ENCODE measurements at places on chromosomes 11 and 22.

DNA sequence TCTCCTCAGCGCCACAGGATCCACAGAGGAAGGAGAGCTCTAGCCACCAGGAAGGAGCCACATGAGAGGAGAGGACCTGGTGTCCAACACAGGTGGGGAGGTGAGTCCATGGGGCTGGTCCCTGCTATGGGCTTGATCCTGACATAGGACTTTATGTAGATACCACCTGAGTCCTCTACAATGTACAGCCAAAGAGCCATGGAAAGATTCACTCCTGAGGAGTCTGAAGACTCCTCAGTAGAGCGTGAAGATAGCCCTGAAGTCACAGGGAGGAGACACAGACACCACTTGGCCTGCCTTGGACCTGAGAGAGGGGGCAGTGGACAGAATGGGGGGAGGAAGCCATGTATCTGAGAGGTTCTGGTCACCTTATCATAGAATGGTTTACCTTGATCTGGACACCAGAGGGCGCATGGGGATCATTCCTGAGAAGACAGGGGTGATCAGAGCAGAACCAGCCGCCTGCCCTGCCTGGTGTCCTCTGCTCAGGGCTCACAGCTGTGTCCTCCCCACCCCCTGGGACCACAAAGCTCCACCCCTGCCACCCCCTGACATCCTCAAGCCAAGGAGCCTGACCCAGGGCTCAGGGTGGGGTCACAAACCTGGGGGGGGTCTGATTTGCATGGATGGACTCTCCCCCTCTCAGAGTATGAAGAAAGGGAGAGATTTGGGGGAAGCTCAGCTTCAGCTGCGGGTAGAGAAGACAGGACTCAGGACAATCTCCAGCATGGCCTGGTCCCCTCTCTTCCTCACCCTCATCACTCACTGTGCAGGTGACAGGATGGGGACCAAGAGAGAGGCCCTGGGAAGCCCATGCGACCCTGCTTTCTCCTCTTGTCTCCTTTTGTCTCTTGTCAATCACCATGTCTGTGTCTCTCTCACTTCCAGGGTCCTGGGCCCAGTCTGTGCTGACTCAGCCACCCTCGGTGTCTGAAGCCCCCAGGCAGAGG, 77.0 kb downstream of the ZNF280B start:
- DNase-seq = peak; percentile 8
- H3K4me1 ChIP-seq = no peaks in the 10 kb centered on the region
- no peaks in the 10 kb centered on the region for H3K36me3 ChIP-seq
- peaks cover 9% of the 10 kb centered on the region for H3K27me3 ChIP-seq
- H3K27ac ChIP-seq = no peak overlapping the region

DNA sequence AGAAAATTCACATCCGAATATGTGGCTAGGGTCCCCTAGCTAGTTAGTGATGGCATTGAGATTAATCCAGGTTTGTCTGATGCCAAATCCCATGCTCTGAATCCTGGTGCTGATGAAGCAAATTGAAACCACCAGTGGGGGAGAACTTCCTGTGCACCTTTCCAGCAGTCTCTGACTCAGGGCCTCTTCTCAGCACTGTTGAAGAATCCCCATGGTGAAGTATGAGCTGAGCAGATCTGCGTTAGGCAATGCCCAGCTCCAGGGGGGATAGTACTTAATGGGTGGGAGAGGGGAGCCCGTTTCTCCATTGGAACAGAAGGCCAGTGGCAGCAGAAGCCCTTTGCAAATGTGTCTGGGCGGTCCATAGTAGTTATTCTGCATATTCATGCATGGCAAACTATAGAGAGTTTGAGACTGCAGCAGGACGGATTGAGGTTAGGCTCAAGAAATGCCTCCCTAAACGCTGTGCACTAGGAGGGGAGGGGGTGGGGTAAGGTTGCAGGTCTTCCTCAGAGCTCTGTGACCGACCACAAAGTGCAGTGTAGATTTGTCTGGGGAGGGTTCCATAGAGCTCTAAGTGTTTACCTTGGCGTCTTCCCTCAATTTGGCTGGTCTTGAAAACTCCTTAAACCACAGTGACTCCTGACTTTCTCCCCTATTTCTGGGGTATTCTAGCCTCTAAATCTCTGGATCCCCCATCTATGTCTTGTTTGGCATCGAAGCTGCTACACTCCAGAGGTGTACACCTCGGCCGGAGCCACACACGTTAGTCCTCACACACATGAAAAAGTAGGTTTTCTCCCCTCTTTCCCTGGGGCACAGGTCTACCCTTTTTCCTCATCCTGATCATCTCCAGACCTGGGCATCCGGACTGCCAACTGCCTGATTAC, 4.8 kb downstream of the POU2F3 start:
- H3K4me3 ChIP-seq = no peak overlapping the region
- H3K27ac ChIP-seq = no peak overlapping the region
- peaks cover 26% of the 10 kb centered on the region for H3K27me3 ChIP-seq

GRCh38 chr11:32033067-32033466, 57.8 kb upstream of the RCN1 start:
- no peak overlapping the region for H3K27ac ChIP-seq
- H3K36me3 ChIP-seq = no peaks in the 10 kb centered on the region
- H3K4me1 ChIP-seq = no peaks in the 10 kb centered on the region
- no peak for DNase-seq
- H3K27me3 ChIP-seq = peaks cover 1% of the 10 kb centered on the region
- no peak overlapping the region for H3K4me3 ChIP-seq

DNA sequence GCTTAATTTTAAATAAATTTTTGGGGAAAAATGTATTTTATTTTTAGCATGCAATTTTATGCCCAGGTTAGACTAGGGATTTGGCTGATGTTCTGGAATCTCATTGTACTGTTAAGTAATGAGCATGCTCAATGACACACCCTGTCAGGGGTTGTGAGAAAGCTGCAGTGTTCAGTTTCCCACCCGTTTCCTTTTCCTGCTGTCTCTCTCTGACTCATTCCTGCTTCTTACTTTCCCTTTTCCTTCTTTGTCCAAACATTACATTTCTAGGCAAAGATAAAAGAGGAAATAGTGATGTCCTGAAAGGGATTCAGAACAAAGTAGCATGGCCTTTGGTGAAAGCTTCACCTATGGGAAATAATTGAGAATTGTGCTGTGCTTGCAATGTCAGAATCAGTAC, 22.7 kb downstream of the OOSP3 start:
- peaks cover 10% of the 10 kb centered on the region for H3K27me3 ChIP-seq
- H3K36me3 ChIP-seq = no peaks in the 10 kb centered on the region
- H3K27ac ChIP-seq = no peak overlapping the region
- DNase-seq = no peak

DNA sequence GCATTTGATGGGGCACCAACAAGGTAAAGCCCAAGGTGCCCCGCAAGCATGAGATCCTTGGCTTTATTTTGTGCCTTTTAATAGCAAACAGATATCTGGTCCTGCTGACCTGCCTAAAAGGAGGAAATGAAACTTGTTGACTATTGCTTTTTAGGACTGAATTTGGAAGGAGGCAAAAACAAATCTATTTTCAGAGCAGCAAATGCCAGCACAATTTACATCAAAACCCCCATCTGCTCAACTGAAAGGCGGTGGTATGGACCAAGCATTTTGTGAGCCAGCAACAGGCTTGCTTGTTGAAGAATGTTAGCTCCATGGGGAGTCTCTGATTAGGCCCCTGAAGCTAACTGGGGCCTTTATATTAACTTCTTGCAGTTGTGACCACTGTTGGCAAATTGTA, 192.6 kb upstream of the E2F8 start:
- no peak overlapping the region for H3K27ac ChIP-seq
- no peaks in the 10 kb centered on the region for H3K36me3 ChIP-seq
- no peak for DNase-seq
- H3K4me1 ChIP-seq = no peaks in the 10 kb centered on the region

DNA sequence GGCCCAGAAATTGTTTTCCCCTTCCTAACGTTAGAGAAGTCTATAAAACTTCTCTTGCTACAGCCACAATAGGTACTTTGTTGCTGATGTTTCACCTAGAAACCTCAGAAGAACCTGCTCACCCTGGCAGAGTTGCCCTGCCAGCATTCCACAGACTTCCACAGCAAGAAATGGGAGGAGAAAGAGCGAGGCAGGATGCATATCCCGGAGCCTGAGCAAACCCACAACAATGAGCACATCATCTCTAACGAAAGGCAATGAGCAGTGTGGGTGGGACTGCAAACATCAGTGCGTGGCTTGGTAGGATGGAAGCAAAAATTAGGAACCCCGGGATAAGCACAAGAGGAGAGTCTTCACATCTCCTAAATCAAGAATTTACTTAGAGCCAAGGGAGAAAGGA, 892.3 kb downstream of the OPCML start:
- no peak overlapping the region for H3K27ac ChIP-seq
- H3K4me3 ChIP-seq = no peak overlapping the region
- H3K36me3 ChIP-seq = no peaks in the 10 kb centered on the region

GRCh38 chr11:92623055-92623454, 346.4 kb upstream of the MTNR1B start:
- no peak overlapping the region for H3K27ac ChIP-seq
- H3K4me3 ChIP-seq = no peak overlapping the region
- no peaks in the 10 kb centered on the region for H3K27me3 ChIP-seq
- DNase-seq = no peak
- no peaks in the 10 kb centered on the region for H3K4me1 ChIP-seq

DNA sequence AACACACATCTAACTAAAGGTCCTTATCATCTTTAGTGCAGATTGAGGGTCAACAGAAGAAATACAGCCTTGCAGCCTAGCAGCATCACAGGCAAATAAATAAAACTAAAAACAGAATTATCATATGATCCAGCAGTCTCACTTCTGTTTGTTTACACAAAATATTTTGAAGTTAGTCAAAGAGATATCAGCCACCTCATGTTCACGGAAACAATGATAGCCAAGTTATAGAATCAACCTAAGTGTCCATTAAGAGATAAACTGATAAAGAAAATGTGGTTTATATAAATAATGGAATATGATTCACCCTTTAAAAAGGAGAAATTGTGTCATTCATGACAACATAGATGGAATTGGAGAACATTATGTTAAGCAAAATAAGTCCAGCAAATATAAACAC, 738.1 kb upstream of the CCDC90B start:
- no peak for DNase-seq
- H3K27me3 ChIP-seq = no peaks in the 10 kb centered on the region
- no peaks in the 10 kb centered on the region for H3K4me1 ChIP-seq
- no peaks in the 10 kb centered on the region for H3K36me3 ChIP-seq
- H3K4me3 ChIP-seq = no peak overlapping the region

DNA sequence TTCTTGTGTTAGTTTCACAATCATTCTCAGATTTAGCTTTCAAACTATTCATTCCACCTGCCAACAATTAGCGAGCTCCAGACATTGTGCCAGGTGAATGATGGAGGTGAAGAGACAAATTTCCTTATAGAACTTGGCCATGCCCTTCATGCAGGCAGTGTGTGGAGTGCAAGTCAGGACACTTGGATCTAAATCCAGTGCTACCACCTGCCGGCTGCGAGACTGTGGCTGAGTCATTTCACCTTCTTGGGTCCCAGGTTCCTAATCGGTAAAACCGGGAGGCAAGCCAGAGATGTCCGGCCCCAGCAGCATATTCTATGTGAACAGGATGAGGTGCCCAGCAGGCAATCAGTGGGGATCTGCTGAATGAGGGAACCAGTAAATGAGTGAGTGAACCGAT, 18.6 kb upstream of the EHF start:
- H3K27me3 ChIP-seq = peaks cover 9% of the 10 kb centered on the region
- H3K4me1 ChIP-seq = peaks cover 11% of the 10 kb centered on the region
- DNase-seq = no peak
- no peak overlapping the region for H3K4me3 ChIP-seq
- no peak overlapping the region for H3K27ac ChIP-seq

- H3K27me3 ChIP-seq = peaks cover 3% of the 10 kb centered on the region
- no peak overlapping the region for H3K4me3 ChIP-seq
- H3K4me1 ChIP-seq = no peaks in the 10 kb centered on the region
- no peak for DNase-seq
- H3K36me3 ChIP-seq = no peaks in the 10 kb centered on the region
Observed at GRCh38 chr11:37078521-37078920, 480.5 kb upstream of the RAG2 start.

DNA sequence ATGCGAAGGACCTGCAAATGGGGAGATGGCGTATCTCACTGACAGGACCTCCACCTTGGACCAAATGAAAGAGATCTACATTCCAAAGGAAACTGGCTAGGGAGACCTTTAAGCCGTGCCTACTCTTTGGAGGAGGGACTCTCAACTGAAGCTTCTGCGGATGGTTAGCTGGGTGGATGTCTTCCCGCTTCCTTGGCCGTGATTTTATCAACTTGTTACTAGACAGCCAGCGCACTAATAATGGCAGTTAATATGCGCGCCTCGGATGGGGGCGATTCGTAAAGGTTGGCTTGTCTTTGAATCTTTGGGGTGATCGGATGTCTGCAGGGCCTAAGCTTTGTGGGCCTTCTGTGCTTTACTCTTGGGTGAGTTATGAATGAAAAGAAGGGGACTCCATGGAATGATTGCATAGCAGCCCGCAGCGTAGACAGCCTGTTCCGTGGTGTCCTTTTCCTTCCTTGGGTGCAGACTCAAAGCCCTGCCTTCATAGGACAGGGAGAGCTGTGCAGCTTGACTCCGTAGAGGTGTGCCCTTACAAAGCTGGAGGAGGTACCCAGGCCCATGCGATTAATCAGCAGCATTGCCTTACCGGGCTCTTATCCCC, 1.5 kb downstream of the ZNRF3 start:
- H3K4me1 ChIP-seq = peaks cover 18% of the 10 kb centered on the region
- peak overlapping the region; percentile 20 for H3K27ac ChIP-seq
- H3K36me3 ChIP-seq = no peaks in the 10 kb centered on the region
- H3K4me3 ChIP-seq = peak overlapping the region; percentile 69

DNA sequence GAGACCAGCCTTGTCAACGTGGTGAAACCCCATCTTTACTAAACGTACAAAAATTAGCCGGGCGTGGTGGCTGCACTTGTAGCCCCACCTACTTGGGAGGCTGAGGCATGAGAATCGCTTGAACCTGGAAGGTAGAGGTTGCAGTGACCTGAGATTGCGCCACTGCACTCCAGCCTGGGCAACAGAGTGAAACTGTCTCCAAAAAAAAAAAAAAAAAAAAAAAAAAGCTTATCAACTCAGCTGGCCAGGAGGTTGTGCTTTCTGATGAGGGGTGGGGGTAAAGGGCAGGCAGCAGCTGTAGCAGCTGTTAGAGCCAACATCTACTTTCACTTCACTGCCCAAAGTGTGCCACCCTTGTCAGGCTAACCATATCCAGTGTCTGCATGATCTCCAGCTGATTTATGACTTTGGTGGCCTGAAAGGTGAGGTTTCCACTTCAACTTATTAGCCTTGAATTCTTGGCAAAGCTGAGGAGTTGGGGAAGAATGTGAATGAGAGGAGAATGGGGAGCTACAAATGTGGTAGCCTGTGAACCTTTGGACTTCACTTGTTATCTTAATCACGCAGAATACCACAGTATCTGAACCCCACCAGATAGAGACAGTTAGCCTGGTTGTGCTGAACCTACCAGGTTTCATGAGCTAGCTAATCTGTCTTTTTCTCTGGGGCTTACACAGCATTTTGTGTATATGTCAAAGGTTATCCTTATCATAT, 19.6 kb downstream of the RNF121 start:
- DNase-seq = no peak
- no peak overlapping the region for H3K27ac ChIP-seq
- no peaks in the 10 kb centered on the region for H3K36me3 ChIP-seq

DNA sequence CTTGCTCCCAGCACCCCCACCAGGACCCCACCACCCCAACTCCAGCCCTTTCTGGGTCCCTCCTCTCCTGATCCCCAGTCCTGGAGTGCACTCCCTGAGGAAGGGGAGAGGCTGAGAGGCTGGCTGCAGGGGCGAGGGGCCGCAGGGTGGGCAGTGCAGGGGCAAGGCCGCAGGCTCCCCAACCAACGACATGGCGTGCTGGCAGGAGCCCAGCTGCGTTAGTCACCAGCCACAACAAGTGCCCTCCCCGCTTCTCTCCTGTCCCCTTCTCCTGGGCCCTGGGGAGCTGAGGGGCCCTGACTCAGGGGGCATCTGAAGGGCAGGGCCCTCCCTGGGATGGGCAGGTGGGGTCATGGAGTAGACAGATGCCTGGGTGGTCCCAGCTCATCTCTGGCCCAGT, 2.3 kb downstream of the CABP7 start:
- no peak overlapping the region for H3K4me3 ChIP-seq
- peaks cover 16% of the 10 kb centered on the region for H3K27me3 ChIP-seq
- no peak for DNase-seq

Measured in immature natural killer cell (primary cell).